ENCODE measurements at places on chromosomes 7 and 10. TPM values are rescaled to one million over a fixed set of nuclear protein-coding genes. Genes with fewer than 3 reads are reported as not detected.

The CALN1 gene
- not detected for polyA plus RNA-seq

The KIAA1549 gene
- 0.56 TPM for polyA plus RNA-seq

The MOGAT3 gene
- polyA plus RNA-seq, result not detected

DNA sequence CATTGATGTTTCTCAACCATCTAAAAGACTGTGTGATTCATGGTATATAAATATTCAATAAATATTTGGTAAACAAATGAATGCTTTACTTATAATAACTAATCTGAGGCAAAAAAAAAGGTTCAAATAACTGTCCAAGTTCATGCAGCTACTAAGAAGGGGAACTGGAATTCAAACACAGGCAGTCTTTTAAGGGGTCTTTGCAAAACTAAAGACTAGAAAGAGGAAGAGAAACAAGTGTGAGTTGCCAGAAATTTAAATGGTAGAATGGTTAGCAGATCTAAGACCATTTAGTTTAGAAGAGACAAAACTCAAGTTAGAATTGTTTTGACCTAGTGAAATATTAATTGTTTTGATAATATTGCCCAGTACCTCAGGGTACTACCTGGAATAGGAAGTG, 642.0 kb upstream of the LRRN3 start:
- no peak for DNase-seq

GRCh38 chr7:101453617-101454016, 90.9 kb downstream of the COL26A1 start:
- no peak for DNase-seq

DNA sequence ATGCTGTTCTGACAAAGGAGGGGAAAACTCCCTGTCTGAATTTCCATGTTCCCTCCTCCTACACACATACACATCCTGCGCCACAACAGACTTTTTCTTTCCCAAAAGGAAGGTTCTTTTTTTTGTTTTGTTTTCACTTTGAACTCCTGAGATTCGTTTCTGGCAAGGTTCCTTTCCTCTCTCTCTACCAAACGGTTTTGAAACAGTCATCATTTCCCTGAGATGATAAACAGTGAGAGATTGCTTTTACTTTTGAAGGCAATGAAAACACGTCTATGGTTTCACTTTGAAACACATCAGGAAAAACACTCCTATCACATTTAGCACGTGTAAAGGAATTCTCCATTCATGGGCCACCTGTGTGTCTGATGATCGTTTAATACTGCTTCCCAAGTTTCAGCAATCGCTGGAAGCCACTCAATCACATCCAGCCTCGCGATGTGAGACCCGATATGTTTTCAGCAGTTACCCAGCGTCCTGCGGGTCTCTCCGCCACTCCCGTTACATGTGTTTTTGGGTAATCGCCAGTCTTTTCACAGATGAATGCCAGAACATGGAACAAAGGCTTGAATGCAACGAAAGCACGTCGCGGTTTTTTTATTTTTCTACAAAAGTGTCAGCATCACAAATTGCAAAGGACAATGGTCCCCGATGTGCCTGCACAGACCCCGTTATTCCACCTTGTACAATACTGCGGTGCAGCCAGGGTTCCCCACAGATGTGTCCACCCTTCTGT, 62.8 kb upstream of the CUX1 start:
- no peak for DNase-seq

DNA sequence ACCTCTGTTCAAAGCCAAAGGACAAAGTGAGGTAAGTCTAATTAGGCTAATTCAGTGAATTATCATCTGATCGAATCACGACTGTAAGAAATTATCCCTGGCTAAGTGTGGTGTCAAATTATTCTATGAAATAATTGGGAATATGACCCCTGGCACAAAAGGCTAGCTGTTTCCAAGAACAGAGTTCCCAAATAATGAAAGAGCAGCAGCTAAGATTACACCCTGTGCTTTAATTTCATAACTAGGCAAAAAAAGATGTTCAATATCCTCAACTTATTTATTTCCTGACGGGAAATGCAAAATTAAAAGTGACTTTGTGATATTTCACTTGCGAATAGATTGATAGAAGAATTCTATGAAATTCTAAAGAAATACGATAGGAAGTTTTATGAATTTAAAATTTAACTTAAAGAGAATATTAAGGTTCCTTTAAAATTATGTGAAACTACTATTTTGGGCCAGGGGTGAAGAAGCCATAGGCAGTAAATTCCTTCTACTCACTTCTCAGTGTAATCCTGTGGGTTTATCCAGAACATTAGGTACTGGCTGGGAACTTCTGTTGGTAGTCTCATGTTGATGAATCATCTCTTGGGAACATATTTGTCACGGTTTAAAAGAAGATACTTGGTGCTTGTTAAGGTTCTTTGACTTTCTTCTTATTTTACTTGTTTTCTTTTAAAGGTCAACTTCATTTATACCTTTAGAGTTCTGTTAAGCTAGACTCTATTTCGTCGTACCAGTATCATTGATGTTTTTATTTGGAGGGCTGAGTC, 148.5 kb downstream of the POLR1F start:
- DNase-seq, result no peak

- no peak for DNase-seq
These were observed 120.1 kb downstream of the PTPN20 start for GRCh38 chr10:47031211-47031900.

GRCh38 chr7:90469554-90469953, at the start of gene PTTG1IP2:
Gene PTTG1IP2 (plus strand): TSS chr7:90469639. CDS start chr7:90469787, 148 bp downstream.
- no peak for DNase-seq

DNA sequence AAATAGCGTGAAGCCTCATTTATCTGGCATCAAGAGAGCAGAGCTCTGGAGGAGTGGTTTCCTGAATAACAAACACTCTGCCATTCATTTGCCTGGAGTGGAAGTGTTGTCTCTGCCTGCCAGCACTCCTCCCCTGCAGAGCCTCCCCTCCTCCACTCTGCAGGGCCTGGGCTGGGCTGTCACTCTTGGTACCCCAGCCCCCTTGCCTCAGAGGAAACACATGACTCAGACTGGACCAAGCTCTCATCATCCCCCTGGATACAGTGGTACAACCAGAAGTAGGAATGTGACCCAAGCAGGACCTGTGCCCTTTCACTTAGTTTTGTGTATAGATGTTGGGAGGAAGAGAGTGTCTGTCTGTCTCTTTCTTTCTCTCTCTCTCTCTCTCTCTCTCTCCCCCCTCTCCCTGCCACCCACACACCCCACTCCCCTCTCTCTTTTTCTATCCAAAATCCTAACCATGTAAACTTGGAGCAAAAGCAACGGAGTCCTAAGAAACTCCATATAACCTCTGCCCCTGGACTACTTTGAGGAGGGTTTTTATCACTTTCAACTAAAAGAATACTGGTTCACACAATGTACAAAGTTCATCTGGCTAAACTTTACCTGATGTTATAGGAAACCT, 43.9 kb downstream of the DOCK4 start:
- DNase-seq, result no peak

GRCh38 chr7:137933270-137934017, 68.4 kb downstream of the CREB3L2 start:
- no peak for DNase-seq

Measured in stomach (tissue), 19 donors.